ENCODE measurements at places on chromosomes 1 and 21.

DNA sequence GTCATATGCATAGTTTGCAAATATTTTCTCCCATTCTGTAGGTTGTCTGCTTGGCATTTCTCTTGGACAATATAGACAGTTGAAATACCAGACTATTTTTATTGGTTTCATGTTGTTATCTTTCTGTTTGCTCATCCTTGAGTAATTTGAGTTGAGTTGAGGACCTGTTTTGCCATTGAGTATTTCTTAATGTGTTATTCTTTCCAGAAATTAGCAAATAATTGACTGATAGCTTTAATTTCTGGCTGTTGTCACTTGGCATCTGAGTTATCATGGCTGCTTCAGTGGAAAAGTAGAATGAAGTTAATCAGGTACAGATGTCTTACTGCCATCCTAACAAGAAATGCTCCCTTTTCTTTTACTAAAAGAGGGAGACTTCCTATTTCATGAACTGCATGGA is 264.8 kb upstream of the DUSP10 start:
- no peak for DNase-seq

DNA sequence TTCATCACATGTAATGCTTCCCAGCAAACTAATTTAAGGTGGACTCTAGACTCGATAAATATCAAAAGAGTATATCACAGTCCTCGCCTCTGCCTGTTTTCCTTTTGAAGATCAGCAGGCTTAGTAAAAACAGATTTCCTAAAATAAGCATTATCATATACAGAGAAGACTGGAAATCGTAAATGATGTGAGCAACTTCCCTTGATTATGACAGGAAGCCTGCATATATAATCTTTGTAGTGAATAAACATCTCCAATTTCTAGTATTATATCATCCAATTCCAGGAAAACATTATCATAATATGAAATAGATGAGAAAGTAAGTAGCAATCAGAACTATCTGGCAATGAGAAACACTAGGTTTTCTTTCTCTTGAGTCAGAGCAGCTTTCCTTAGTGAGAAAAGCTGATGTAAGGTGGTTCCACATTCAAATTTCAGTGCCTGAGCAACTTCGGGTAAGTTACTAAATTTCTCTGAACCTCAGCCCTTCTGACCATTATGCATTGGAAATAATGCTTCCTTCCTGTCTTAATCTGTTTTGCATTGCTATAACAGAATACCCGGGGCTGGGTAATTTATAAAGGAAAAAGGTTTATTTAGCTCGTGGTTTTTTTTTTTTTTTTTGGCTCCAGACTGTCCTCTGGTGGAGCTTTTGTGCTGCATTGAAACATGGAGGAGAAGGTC is 12.6 kb upstream of the POU2F1 start:
- DNase-seq = no peak

- no peak for DNase-seq
These were observed 20.5 kb downstream of the COL6A1 start for GRCh38 chr21:46001821-46002681.

DNA sequence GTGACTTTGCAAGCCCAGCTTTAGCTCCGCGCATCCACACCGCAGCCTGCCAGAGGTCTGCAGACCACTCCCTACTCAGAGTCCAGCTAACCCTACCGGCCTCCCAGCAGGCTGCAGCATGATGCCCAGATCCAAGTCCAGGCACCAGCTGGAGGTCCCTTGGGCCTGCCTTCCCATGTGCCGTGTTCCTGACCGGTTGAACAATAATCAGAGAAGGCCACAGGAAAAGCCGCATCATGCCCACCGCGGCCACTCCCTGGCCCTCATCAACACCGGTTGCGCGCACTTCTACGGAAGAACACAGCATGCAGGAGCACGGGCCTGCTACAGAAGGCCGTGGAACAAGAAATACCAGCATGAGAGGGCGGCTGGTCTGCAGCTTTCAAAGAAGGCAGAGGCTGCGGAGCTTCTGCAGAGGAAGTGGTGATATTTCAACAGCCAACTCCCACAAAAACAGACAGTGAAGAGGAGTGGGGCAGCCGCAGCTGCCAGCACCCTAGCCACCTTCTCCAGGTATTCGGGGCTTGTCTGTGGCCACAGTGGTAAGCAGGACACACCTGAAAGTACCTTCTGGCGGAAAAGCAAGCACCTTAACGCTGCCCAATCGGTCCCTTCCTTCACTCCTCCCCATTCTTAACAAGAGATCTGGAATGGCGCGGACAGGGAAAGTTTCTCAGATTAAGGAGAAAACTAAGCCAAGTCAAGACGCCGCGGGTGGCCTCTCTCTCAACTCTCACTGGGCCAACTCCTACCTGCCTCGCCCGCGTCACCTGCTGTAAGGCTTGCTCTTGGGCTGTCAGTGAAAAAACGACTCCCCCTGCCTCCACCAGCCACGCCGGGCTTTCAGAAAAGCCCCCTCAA is 1.5 kb downstream of the PGBD5 start:
- DNase-seq = no peak

All from non-pigmented ciliary epithelial cell (primary cell).